ENCODE measurements at places on chromosomes 2 and 18.

DNA sequence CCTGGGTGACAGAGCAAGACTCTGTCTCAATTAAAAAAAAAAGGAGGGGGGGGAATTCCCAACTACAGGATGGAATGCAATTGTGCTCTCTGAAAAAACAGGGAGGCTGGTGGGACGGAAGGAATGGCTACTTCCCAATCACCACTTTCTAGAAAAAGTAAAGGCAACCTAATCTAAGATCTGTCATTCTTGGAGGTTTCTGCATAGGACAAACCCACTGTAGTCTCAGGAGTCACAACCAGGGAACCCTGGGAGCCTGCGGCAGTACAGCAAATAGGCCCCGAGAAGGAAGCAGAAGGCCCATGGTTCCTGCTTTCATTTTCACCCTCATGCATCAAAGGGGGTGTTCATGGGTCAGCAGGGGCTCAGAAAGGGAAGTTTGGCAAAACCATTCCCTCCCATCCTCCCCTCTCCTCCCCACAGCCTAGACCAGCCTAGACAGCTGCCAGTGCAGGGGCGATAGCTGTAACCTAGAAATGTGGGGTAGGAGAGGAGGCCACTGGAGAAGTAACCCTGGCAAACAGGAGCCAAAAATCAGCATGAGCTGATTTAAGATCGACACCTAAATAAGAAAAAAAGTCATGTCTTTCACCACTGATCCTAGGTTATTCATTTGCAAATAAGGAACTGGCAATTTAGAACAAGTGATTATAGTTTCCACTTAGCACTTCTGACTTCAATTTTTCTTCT, 48.0 kb downstream of the TRABD2A start:
- no peak for DNase-seq

DNA sequence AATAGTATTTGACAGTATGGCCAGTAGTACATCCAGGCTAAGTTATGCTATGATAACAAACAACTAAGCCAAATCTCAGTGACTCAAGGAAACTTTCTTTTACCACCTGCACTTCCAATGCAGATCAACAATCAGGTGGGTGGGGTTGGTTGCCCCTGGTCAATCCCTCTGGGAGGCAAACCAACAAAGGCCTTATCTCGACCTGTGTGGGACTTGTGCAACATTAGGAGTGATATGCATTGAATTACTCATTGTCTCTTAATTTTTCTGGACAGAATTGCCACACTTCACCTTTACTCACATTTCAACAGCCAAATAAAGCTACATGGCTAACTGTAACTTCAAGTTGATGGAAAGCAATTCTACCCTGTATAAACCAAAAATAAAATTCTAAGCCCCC, 1049.3 kb upstream of the CDH2 start:
- DNase-seq, result no peak

GRCh38 chr2:230821261-230821990, 43.3 kb upstream of the ITM2C start:
- DNase-seq, result no peak

DNA sequence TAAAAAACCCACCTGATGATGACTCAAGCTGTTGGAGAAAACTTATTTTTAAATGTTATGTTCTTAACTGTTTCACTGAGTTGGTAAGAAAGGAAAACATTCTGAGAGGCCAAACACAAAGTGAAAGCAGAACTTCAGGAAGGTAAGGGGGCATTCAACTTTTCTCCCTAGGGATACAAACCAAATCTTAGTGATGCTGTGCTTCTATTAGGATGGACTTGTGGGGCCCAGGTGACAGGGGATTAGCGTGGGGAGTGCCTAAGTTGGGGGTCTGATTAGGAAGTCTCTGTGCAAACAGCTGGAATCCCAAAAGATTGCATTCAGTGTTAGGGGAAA, 18.5 kb downstream of the PDCL3 start:
- no peak for DNase-seq

GRCh38 chr18:70234667-70235459, 29.4 kb upstream of the RTTN start:
- no peak for DNase-seq

- DNase-seq, result no peak
Observed at GRCh38 chr2:118584877-118585276, 262.6 kb downstream of the EN1 start.

DNA sequence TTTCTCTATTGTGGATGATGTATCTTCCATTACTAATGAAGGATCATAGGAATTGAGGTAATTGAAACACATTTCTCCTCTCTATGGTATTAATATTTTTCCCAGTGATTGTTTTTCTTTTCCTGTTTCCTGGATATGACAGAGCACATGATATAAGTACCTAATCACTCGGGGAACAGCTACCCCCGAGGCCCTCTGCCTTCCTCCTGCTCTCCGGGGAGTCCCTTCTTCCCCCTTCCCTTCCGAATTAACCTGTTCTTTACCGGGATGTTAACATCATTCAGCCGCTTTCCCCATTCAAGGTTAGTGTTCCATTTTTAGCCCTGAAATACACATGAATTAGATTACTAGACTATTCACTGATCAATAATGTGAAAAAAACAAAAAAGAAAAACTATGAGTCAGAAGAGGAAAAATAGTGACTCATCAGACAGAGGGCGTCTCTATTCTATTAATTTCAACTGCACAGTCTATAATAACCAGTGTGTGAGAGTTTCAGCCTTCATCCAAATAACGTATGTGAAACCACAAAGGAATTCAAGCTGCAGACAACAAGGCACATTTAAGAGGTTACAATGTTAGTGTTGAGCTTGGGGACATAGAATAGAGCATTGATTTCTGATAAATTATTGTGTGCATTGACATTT, 450.8 kb downstream of the DLGAP1 start:
- no peak for DNase-seq

- no peak for DNase-seq
Observed at GRCh38 chr18:30859036-30859435, 183.5 kb downstream of the DSC3 start.

DNA sequence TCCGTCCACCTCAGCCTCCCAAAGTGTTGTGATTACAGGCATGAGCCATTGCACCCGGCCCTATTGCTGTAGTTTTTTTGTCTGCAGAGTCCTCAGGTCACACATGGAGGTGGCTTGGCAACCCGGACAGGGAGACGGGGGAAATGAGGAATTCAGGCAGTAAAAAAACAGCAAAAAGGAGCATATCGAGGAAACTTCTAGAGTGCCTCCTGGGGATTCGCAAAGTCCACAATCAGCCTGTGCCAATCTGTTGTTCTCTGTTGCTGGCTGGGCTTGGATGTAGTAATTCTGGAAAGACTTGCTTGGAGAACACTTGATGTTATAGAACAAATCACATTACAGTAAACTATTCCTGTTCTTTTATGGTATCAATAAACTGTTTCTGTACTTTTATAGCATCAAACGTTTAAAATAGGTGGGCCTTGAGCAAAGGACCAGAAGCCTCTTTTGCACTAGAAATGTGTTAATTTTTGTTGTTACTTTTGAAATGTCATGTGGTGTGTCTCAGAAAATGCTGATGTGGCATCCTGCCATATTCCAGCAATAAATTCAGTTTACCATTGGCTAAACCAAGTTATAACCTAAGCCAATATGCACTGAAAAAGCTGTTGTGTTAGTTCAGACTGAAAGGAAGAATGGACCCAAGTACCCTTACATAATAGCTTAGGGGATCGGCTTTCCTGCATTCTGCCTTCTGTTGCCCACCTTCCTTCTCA, 14.4 kb downstream of the ELAC1 start:
- no peak for DNase-seq
